ENCODE measurements at places on chromosomes 12 and 14.

DNA sequence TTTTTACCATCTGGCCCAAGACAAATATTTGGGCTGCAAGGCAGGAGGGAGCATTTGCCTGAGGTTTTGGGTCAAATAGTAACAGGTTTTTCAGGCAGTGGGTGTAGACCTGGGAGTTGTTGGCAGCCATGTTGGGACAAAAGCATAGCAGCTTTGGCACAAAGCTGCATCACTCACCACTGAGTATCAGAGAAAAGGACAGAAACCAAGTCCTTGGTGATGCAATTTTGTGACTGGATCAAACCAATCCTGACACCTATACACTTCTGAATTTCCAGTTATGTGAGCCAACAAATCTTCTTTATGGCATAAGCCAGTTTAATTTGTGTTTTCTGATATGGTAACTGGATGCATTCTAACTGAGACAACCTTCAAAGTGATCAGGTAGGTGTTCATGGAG lies 144.8 kb upstream of the KRR1 start:
- no peak for DNase-seq

- DNase-seq, result no peak
Observed at GRCh38 chr14:88029500-88029899, 24.6 kb downstream of the GPR65 start.

DNA sequence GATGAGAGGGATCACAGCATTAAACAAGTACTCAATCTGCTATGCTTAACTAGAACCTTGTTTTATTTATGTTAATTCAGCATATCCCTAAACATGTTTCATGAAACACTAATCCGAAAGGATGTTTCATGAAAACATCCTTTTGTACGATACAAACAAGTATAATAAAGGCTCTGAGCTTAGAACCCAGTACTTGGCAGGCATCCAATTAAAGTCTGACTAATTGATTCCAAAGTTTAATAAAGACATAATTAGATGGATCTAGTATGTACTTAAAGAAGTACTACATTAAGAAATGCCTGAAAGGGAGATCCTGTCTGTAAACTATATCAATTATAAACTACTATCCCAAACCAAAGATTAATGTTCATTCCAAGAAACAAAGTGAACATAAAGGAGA lies 51.8 kb downstream of the SCAF11 start:
- no peak for DNase-seq

- DNase-seq, result no peak
Observed at GRCh38 chr12:132141976-132142678, 2.0 kb downstream of the DDX51 start.

DNA sequence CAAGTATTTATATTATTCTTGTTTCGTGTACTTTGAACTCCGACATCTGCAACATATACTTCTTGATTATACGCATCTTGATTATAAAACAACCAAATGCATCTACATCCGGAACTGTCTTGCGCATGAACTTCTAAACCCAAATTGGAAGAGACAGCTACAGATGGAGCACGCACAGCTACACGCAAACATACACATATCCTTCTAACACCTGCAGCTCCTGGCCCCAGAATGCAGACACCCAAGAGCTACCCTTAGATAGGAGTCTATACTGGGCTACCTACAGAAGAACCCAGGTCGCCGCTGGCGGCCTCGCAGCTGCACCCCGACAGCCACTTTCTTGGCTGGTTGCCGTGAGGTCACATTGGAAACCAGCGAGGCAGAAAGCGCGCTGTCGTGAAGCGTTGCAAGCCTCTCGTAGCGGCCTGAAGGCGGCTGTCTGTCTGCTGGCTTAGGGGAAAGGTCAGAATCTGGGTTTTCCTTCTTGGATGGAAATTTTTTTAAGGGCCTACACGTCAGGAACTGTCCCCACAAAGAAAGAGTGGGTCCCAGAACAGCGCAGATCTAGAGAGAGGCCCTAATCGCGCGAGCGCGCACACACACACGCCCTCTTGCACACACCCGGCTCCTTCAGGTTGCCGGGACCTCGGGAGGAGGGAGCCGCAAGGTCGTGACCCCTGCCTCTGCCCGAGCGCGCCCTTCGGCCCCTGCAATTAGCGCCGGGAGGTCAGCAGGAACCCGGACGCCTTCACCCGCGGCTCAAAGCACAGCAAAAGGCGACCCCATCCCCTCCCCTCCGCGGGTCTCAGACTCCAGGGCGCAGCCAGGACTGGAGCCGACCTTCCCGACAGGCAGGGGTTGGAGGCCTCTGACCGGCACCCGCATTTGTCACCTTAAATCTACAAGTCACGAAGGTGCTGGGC lies 17.0 kb downstream of the TBX3 start:
- no peak for DNase-seq

- no peak for DNase-seq
Observed at GRCh38 chr12:11895421-11896078, 175.2 kb upstream of the BCL2L14 start.

GRCh38 chr14:104550340-104550860 lies 29.2 kb upstream of the C14orf180 start:
- no peak for DNase-seq

- no peak for DNase-seq
Observed at GRCh38 chr14:101251812-101252442, 309.4 kb upstream of the DIO3 start.

DNA sequence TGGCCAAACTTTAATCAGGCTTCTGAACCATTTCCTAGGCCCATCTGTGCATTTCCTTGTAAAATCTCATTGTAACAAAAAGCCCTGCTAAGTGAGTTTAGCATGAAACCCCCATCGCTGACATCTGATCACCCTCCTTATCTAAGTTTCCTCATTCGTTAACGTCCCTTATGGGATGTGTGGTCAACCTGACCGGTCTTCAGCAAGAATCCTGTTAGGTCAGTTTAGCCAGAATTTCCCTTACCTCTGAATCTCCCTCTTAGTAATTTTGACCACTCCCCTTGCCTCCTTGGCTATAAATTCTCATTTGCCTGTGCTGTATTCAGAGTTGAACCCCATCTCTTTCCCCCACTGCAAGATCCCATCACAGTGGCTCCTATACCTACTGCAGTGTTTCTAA lies 239.3 kb downstream of the RMST start:
- DNase-seq, result no peak

GRCh38 chr12:90965204-90965603 lies 10.2 kb upstream of the CCER1 start:
- no peak for DNase-seq

- DNase-seq, result no peak
Observed at GRCh38 chr12:108484431-108484830, 30.6 kb upstream of the FICD start.

DNA sequence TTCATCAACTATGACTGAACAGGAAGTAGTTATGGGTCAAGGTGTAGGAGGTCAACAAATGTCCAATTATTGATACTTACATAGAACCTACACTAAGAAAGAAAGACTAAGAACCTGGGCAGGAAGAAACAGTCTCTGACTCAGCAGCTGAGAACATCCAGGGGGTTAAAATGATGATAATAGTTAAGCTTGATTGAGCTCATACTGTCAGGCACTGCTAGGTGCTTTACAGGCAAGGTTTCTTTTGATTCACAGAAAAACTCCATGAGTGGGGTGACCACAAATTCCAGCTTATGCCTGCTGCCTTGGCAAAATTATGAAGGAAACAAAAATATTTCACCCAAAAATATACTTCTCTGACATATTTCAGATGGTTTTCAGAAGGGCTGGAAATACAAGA lies 75.0 kb downstream of the ACADS start:
- DNase-seq, result no peak

GRCh38 chr14:88592031-88592430 lies 29.2 kb downstream of the ZC3H14 start:
- no peak for DNase-seq

DNA sequence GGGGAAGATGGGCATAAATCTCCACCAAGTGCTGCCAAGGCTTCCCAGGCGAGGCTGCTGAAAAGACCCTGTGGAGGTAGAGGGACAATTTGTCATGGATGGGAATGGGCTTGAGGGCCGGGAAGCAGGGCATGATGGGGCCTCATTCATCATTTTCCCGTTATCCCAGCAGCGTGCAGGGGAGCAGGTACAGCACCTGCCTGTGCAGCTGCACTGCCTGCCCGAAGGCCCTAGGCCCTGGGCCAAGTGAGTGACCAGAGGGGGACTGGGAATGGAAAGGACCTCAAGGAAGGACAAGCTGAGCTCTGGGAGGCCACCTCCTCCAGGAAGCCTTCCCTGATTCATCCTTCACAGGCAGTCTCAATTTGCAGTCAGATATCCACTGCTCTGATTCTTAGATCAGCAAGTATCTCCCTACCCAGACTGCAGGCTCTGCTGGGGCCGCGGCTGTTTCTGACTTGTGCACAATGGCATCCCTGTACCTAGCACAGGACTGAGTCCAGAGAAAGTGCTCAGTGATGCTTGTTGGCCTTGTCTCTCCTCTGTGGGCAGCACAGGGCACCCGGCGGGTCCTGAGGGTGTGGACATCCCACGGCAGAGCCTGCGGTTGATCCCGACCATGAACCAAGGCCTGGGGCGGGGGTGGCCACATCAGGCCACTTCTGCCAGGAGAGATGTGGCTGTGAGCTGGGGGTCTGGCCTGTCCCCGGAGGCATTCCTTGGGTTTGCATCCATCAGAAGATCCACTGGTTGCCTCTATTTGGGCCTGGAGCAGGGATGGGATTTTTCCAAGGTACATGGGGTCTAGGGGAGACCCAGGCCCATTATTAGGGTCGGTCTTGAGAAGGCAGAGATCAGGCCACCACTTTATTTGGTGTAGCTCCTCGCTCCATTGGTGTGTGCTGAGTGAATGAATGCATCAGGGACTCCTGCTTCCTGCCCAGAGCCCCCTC lies 167.3 kb upstream of the RTL1 start:
- DNase-seq, result no peak
